Left renal pelvis (tissue), 4 donors: ENCODE measurements at places on chromosomes 5 and 9. TPM values are rescaled to one million over a fixed set of nuclear protein-coding genes. Genes with fewer than 3 reads are reported as not detected.

EFNA5 gene
- polyA plus RNA-seq = 40.8 TPM

GRCh38 chr5:34791761-34792244 lies 47.2 kb upstream of the TTC23L start:
- DNase-seq = no peak

- no peak for DNase-seq
These were observed 17.4 kb downstream of the GFI1B start for GRCh38 chr9:132995879-132996278.

GRCh38 chr9:6525326-6526045 lies 112.5 kb downstream of the UHRF2 start:
- DNase-seq = no peak

GRCh38 chr5:37075399-37075950 lies 173.7 kb downstream of the CPLANE1 start:
- DNase-seq = no peak

DNA sequence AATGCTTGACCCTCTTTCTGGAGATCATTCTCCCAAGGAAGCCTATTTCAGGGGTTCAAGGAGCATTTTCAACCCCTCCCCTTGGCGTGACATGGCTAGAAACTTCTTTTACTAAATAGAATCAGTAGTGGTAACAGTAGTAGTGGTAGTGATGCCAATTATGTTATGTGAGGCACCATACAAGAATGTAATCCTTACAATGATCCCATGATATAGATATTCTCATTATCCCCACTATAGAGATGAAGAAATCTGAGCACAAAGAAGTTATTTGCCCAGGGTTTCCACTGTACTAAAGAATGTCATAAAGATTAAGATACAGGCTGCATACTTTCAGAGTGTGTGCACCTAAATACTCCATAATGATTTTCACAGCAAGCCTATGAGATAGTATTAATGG lies 155.4 kb upstream of the CLINT1 start:
- no peak for DNase-seq

GRCh38 chr5:55218967-55219366 lies 8.1 kb downstream of the MCIDAS start:
- no peak for DNase-seq

NUTM2F gene
- polyA plus RNA-seq = not detected

GRCh38 chr9:103941104-103941503 lies 153.0 kb upstream of the SMC2 start:
- DNase-seq = no peak

IL4 gene
- not detected for polyA plus RNA-seq

- DNase-seq = no peak
These were observed 111.8 kb upstream of the FCN2 start for GRCh38 chr9:134768709-134769351.

DNA sequence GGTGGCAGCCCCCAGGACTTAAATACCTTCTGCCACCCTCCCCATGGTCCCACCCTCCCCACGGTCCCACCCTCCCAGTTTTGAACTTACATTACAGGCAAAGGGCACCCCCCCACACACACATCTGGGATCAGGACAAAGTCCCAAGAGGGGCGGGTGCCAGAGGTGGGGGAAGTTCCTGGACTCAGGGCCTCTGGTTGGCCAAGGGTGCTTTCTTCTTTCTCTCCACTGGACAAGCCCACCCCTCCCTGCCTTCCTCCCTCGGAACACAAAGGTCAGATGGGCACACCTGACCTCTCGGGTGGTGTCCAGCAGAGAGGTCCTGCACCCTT lies 19.1 kb upstream of the RALGDS start:
- DNase-seq = no peak

GRCh38 chr9:29039258-29039657 lies 1466.0 kb upstream of the C9orf72 start:
- no peak for DNase-seq

ZNG1E gene
- polyA plus RNA-seq = 38.0 TPM

GRCh38 chr9:127504887-127505251 lies 53.6 kb downstream of the LRSAM1 start:
- no peak for DNase-seq

GRCh38 chr5:137825165-137825564 lies 42.5 kb upstream of the MYOT start:
- no peak for DNase-seq

SCGB3A2 gene
- 6.9 TPM for polyA plus RNA-seq

- no peak for DNase-seq
These were observed 355.7 kb upstream of the IRX2 start for GRCh38 chr5:3107156-3107611.

- no peak for DNase-seq
These were observed 3.4 kb upstream of the AMBP start for GRCh38 chr9:114081441-114082016.

DMGDH gene
- polyA plus RNA-seq = 21.9 TPM

CLK4 gene
- 71.1 TPM for polyA plus RNA-seq

TRIM41 gene
- 39.0 TPM for polyA plus RNA-seq

SPATA31C1 gene
- 0.16 TPM for polyA plus RNA-seq

ARHGEF28 gene
- polyA plus RNA-seq = 55.9 TPM

DNA sequence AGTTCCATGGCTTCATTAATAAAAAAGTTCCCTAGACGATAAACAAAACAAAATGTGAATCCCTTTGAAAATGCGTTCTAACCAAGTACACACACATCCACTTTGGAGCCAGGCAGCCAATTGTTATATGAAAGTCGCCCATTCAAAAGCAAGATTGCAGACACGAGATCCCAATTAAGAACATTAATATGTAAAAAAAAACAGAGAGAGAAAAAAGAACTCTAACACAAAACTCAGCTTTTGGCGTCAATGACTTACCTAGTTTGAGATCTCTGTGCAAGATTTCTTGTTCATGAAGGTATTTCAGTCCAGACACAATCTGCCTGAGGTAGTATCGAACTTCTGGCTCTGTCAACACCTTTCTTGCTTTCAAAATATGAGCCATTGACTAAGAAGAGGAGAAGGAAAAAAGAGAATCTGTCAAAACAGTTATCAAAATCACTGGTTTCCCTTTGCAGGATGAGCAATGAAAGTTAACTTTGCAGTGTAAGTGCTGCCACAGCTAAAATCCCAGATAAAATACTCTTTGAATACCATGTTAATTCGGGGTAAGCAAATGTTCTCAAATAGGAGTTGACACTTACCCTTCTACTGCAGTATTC lies 1.6 kb downstream of the PLK2 start:
- DNase-seq = no peak

- DNase-seq = no peak
These were observed 36.0 kb downstream of the DENND1A start for GRCh38 chr9:123893831-123894460.

DNA sequence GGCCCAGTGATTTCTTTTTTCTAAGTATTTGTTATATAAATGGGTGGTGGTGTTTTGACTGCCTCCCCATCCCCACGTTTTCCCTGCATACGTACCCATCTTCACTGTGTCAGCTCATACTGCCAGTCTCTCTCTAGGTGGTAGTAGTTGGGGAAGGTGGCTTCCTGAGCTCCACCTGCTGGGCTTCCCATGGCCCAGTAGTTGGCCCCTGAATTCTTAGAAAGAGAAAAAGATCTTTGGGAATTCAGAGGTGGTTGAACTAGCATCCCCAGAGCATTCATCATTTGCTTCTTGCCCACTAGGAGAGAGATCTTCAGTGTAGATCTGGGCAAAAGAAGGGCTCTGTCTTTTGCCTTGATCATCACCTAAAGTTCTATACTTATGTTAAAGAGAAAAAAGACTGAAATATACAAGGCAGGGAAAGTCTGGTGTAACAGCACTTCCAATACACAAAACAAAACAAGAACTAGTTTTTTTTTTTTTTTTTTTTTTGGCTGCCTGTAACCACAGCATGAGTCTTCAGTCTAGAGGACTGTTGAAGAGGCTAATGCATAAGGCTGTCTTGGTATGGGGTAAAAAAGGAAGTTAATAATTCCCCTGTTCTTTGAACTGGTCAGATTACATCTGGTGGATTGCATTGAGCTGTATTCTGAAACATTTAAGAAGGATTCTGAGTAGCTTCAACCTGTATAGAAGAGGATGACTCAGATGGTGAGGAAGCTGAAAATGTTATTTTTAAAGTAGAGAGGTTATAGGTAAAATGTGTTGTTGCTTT lies 128.7 kb downstream of the ATG10 start:
- no peak for DNase-seq

DNA sequence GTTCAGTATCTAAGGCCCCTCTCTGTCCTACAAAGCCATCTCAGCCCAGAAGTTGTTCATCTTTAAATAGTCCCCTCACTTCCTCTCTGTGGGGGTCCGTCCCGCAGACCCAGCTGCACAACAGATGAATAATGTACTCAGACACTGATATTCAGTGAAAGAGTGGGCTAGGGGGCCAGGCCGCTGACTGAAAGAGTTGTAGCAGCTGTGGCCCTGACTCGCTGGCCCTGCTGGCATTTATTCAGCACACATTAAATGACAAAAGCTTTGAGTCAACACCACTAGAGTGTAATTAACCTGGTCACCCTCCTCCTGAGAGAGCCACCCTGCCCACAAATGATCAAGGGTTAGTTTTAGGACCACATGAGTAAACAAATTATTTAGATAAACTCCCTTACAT lies 76.3 kb downstream of the MED10 start:
- DNase-seq = no peak

- no peak for DNase-seq
These were observed 95.8 kb upstream of the RETREG1 start for GRCh38 chr5:16712620-16713019.

- no peak for DNase-seq
These were observed 82.9 kb upstream of the ALDH1B1 start for GRCh38 chr9:38309324-38310195.

MAP1B gene
- polyA plus RNA-seq = 50.2 TPM

CDKN2B gene
- 0.42 TPM for polyA plus RNA-seq

DNA sequence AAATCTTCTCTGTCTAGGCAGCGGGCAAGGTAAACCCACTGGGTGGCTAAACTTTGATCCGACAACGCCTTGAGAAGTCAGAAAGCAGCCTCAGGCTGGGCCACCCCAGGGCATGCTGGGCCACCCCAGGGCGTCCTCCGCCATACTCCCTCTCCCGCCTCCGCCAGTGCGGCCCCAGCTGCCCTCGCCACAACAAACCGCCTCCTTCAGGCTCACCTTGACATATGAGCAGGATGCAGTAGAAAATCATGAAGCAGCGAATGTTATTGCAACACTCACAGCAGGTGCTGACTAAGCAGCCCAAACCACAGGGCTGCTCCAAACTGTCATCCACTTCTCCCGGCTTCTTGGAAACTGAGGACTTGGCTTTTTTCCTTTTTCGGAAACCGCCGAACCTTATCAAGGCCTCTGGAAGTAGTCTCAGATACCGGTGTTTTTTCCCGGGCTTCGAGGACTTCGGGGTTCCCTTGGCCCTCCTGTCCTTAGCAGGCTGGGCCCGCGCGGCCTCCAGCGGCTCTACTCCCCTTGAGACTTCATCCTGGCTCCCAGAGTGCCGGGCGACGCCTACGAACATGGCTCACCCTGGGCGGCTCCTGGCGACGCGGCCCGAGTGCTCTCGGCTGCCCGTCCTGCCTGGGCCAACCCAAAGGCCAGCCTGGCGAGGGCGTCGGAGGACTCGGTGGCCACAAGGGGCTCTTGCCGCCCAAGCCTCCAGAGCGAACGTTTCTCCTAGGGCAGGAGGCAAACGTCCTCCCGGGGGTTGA lies at the start of gene SLCO6A1:
SLCO6A1 (minus strand) TSS at position 731 of the 764 bp plus-strand sequence; CDS start at position 574, 157 bp downstream.
- no peak for DNase-seq

- DNase-seq = no peak
These were observed 224.1 kb upstream of the ISL1 start for GRCh38 chr5:51159164-51159563.

SUSD3 gene
- 5.3 TPM for polyA plus RNA-seq

TSLP gene
- 0.24 TPM for polyA plus RNA-seq

- no peak for DNase-seq
These were observed 1.3 kb upstream of the ABCA2 start for GRCh38 chr9:137029058-137029936.

DAB2IP gene
- 42.3 TPM for polyA plus RNA-seq

GRCh38 chr5:58412932-58413331 lies 47.0 kb downstream of the PLK2 start:
- no peak for DNase-seq

DNA sequence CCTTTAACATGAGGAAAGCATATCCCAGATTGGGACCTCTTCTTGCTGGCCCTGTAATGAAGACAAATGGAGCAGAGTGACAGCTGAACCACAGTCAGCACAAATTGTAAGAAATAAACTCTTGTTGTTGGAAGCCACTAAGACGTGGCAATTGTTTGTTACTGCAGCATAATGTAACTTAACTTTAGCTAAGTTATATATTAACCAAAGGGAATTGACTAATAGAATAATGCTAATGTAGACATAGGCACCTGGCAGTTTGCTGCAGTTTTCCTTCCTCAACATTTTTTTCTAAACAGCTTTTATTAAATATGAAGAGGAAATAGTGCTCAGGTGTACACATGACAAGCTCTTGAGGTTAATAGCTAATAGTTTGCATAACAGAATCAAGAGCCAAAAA lies 300.7 kb upstream of the SLC30A5 start:
- DNase-seq = no peak

FOXD4L5 gene
- polyA plus RNA-seq = 0.13 TPM

- no peak for DNase-seq
These were observed 99.1 kb upstream of the RASGRF2 start for GRCh38 chr5:80860924-80861613.

DNA sequence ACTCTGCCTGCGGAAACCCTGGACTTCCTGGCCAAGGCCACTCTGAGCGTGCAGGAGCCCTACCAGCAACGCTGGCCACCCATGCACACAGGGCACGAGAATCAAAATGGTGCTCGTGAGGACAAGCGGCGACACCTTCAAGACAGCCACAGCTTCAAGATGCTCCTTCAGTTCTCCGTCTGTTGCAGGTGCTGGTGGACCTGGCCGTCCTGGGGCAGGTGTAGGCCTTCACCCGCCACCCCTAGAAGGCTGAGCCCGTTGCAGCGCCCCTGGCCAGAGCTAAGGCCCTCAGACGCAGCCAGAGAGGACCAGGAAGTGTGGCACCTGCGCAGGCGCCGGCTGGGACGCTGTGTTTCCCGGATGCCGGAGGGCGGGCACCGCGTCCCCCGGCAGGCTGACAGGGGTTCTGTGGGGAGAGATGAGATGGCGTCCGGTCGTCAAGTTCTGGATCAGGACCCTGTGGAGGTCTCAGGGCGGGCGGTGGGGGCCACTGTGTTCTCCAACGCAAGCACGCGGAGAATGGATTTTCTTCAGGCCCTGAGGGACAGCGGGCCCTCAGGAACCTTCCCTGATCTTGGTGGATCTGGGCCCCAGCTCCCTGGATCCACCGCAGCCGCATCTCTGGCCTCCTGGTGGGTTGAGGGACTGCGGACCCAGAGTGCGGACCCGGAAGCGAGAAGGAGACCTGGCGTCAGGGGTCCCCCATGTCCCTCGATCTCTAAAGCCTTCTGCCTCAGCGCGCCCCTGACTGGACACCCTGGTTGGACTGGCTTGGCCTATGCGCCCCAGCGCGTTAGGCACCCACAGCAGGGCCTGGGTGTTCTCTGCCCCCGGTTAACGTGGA lies 1770.8 kb upstream of the CDH9 start:
- DNase-seq = no peak

DNA sequence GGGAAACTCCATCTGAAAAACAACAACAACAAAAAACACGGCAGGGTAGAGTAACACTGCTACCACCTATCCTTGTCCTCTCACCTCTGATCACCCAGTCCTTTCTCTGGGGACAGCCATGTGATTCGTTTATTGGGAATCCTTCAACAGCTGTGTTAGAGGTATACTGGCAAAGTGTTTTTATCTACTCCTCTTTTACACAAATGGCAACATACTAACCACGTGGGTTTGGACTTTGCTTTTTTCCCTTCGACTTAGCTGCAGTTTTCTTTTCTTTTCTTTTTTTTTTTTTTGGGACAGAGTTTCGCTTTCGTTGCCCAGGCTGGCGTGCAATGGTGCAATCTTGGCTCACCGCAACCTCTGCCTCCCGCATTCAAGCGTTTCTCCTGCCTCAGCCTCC lies 11.2 kb upstream of the SET start:
- no peak for DNase-seq

SSBP2 gene
- polyA plus RNA-seq = 85.6 TPM

GFRA3 gene
- polyA plus RNA-seq = 4.4 TPM

ORM2 gene
- polyA plus RNA-seq = 0.35 TPM

- DNase-seq = no peak
These were observed 2.5 kb downstream of the PHF19 start for GRCh38 chr9:120874226-120875194.
